HepG2 (cell line): ENCODE measurements at places on chromosomes 2 and 18. TPM values are rescaled to one million over a fixed set of nuclear protein-coding genes. Genes with fewer than 3 reads are reported as not detected.

The ABCG5 gene
- total RNA-seq: 5.8 and 15.1 TPM in 2 replicates

- H3K4me1 ChIP-seq: no peaks in the 10 kb centered on the region
- DNase-seq: no peak
- peaks cover 6% of the 10 kb centered on the region for H3K27me3 ChIP-seq
- H3K4me3 ChIP-seq: no peak overlapping the region
These were observed 131.0 kb downstream of the NFATC1 start for GRCh38 chr18:79526468-79527460.

The TCF4 gene
- total RNA-seq: not detected in 2 replicates

DNA sequence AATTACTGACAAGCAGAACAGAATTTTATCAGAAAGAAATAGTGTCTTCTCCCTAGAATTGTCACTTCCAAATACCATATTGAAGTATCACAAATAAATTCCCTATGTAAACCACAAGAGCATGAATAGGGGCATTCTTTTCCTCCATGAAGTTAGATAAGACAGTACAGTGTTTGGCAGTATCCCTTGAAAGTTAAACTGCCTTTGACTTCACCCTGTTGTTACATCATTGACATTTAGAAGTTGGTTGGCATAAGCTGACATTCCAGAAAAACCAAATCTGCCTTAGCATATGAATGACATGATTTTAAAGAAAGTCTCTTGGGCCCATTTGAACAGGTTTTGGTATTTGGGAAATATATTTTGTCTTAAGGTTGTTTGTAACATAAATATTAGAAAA lies 50.2 kb upstream of the OSR1 start:
- no peaks in the 10 kb centered on the region for H3K4me1 ChIP-seq
- no peaks in the 10 kb centered on the region for H3K36me3 ChIP-seq
- H3K4me3 ChIP-seq: no peak overlapping the region
- no peak overlapping the region for H3K27ac ChIP-seq
- no peaks in the 10 kb centered on the region for H3K27me3 ChIP-seq

- DNase-seq: no peak
- H3K27ac ChIP-seq: no peak overlapping the region
- H3K27me3 ChIP-seq: no peaks in the 10 kb centered on the region
- no peak overlapping the region for H3K4me3 ChIP-seq
- H3K36me3 ChIP-seq: no peaks in the 10 kb centered on the region
These were observed 390.2 kb upstream of the SETBP1 start for GRCh38 chr18:44290366-44290977.
